ENCODE measurements at places on chromosomes 11 and 22.

GRCh38 chr22:38736257-38736570, 19.6 kb downstream of the SUN2 start:
- no peak for DNase-seq

DNA sequence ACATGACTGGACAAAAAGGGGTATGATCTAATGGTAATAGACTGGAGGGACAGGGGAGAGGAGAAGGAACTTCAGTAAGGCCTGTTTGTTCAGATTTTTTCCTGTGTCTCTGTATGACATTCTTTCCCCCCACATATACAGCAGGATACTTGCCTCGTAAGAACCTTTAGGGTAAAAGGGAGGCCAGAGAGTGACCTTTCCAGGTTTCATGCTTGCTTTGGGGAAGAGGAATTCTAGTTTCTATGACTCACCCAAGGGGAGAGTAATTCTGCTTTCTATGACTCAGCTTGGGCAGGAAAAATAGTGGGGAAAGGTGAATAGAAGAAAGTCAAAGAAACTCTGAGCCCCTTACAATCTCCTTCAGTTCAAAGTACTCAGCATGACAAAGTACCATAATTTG, 457.0 kb downstream of the DLG2 start:
- DNase-seq = no peak

GRCh38 chr11:66409226-66409625, 11.6 kb upstream of the NPAS4 start:
- no peak for DNase-seq

DNA sequence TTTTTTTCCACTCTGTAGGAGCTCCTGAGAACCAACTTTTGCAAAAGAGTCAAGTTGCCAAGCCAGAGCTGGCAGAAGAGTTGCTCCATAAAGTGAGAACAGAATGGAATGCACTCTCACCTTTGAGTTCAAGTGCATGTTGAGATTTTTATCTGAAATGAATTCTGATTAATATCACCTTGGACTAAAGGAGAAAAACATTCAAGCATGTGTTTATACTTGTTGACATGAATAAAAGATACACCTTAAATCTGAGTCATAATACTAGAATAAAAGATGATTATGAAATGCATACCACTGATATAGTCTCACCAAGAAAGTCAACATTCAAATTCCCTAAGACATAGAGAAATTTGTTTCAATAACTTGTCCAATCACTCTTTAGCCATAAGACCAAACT, 37.8 kb downstream of the ARL14EP start:
- no peak for DNase-seq

GRCh38 chr11:17650127-17650911, 69.1 kb upstream of the MYOD1 start:
- no peak for DNase-seq

GRCh38 chr22:39724390-39724789, 153.8 kb downstream of the CACNA1I start:
- no peak for DNase-seq
